ENCODE measurements at places on chromosomes 2 and 18.

GRCh38 chr2:144479659-144480058 is 40.3 kb downstream of the ZEB2 start:
- no peak for DNase-seq

DNA sequence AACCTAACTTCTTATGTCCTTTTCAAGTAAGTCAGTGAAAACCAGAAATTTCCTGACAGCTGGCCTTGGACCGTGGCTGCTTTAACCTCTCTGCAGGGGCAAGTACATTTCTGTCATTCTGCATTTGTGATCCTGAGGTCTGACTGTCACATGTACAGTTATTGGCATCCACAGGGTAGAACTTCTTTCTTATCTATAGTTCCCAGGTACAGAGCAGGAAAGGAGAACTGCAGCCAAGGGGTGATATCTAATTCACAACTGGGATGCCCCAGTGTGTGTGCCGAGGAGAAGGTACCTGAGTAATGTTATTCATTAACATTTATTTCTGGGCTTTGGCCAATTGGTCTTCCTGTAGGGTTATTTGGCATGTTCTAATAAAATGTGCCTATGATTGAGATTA is 468.9 kb downstream of the PARD3B start:
- no peak for DNase-seq

GRCh38 chr2:119531292-119531691 is 7.0 kb upstream of the SCTR start:
- DNase-seq, result no peak

- no peak for DNase-seq
Observed at GRCh38 chr2:234980451-234981187, 28.8 kb downstream of the SH3BP4 start.

- DNase-seq, result no peak
Observed at GRCh38 chr2:151826737-151827157, 1.5 kb downstream of the ARL5A start.

GRCh38 chr18:56962322-56962721 is 184.6 kb upstream of the BOD1L2 start:
- no peak for DNase-seq

DNA sequence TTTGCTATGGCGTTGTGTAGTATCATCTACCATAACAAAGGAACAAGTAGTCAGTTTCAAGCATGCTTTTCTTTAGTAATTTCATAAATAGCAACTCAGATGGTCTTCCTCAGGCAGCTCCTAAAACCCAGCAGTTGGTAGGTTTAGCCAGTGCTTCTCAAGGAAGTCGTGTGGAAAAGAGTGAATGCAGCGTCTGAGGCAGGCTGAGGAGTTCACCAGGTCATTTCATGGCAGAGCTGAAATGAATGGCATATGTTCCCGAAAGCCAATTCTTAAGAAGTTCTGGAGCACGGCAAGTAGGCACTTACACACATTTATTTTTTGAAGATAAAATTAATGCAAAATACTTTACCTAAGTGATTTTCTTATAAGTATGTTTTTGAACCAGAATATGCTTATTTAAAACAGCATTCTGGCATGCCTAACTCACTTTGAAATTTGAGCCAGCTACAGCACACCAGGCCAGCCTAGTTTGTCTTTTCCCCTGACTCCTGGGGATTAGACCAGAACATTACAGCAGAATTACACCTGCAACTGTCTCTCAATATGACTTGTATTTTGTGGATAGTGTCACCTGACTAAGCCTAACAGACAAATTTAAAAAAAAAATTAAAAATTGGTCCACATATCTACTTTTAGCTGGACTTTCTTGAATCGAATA is 62.2 kb downstream of the OSBPL6 start:
- DNase-seq, result no peak

- DNase-seq, result no peak
Observed at GRCh38 chr2:176170602-176171305, 13.6 kb downstream of the HOXD3 start.

DNA sequence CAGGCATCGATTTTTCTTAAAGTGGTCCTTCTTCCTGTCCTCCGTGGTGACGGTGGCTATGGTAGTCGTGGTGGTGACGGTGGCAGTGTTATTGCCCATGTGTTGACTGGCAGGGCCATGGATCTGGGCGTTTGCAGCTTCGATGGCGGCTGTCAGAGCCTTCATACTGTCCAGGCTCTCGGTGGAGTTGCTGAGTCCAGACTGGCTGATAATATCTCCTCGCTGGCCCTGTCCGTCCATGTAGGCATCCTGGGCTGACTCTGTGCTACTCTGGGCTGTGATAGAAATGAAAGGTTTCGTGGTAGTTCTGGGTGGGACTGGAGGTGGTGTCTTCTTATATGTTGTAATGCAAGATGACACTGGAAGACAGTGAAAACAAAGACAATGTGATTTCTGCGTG is 131.9 kb downstream of the TGIF1 start:
- no peak for DNase-seq

DNA sequence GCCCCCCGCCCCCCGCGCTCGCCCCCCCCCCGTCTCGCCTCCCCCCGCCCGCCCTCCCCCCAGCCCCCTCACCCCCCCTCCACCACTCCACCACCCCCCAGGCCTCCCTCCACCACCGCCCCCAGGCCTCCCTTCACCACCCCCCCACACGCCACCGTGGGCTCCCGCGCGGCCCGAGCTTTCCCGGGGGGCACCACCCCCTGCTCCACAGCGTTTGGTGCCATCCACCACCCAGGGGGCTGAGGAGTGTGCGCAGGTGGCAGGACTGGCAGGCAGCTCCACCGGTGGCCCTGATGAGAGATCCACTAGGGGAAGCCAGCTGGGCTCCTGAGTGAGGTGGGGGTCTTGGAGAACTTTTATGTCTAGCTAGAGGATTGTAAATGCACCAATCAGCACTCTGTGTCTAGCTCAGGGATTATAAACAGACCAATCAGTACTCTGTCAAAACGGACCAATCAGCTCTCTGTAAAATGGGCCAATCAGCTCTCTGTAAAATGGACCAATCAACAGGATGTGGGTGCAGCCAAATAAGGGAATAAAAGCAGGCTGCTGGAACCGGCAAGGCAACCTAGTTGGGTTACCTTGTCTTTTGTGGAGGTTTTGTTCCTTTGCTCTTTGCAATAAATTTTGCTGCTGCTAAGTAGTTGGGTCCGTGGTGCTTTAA is 43.0 kb upstream of the ITSN2 start:
- DNase-seq, result no peak

- no peak for DNase-seq
Observed at GRCh38 chr2:28178946-28179345, 213.7 kb upstream of the FOSL2 start.

DNA sequence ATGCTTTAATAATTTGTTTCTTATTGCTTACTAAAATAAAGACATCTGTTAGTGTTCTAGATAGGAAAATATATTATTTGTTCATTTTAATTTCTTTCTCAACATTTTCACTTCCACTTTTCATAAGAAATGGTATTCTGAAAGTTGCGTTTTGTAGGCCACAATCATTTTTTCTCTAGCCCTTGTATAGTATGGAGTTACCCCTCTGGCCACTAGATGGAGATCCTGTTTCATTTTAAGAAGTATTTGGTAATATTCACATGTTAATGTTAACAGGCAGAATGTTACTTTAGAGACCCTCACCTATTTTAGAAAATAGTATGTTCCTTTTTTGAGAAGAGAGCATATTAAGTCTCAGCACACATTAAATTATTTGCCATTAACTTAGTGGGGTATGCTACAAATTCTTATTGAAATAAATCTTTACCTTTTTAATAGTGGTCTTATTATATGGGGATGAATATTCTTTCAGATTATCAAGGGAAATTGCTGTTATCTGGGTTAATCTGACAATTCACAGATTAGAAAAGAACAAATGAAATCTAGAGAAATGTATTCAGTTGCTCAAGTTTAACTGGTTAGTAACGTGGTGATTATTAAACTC is 73.9 kb upstream of the TTC27 start:
- peak; percentile 22 for DNase-seq

DNA sequence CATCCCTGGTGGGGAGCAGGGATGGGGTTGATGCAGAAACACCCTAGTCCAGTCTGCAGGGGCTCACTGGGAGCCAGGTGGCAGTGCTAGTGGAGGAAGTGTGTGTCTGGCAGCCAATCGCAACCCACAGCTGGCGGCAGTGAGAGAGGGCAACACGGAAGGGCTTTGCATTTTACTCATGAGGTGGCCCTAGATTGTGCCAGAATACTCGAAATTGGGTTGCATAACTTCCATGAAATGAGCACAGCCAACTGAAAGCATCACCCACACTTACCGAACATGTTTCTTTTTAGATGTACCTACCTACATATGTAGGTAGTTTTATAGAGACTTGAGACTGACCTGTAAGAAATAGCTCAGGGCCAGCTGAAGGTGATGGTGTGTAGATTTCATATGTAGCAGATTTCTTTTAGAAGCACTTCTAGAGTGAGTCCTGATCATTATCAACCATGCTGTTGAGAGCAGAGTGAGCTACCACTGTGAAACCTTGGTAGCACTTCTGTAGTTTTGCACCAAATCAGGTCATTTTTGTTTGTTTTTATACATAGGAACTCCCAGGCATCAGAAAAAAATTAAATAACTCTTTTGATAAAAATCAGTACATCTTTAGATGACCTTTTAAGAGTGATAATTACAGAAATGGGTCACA is 13.0 kb downstream of the IL18R1 start:
- no peak for DNase-seq

DNA sequence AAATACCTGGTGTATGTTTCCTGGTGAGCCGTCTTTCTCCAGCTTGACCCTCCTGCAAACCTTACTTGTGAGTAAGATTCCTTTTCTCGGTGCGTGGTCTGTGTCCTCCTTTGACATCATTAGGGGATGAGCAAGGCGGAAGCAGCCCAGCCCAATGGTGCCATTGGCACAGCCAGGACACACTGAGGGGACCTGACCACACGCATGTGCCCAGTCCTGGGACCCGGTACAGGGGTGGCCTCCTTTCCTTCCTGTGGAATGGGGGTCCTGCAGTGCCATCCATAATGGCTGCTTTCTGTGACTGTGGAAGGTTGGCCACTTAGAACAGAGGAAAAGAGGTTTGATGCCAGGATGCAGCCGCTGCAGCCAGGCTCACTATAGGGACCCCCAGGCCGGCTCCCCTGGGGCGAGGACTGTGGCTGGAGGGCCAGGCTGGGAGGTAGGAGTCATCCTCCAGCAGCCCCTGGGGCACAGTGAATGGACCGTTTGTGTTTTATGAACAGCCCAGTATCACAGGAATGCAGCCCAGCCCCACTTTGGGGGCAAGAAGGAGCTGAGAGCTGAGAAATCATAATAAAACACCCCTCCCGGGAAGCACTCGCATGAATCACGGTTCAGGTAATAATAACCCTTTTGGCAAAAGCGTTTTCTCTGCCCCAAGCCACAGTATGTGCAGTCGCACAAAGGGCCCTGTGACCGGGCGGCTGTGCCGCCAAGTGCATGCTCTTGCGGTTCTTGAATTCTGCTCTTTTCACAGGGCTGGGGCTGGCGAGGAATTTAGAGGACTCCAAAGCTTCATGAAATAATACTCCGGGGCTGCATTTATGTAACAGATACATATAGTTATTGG is 73.2 kb downstream of the ASB1 start:
- no peak for DNase-seq
